Activated CD8-positive, alpha-beta memory T cell treated with anti-CD3 and anti-CD28 coated beads, Interleukin-2, amount 10 ng/mL, durations not matched to agents 7 days and 5 days (primary cell): ENCODE measurements at places on chromosomes 7 and 10. TPM values are rescaled to one million over a fixed set of nuclear protein-coding genes. Genes with fewer than 3 reads are reported as not detected.

Gene CHRM2
- not detected for total RNA-seq

Gene CDC123
- total RNA-seq, result 130 TPM

DNA sequence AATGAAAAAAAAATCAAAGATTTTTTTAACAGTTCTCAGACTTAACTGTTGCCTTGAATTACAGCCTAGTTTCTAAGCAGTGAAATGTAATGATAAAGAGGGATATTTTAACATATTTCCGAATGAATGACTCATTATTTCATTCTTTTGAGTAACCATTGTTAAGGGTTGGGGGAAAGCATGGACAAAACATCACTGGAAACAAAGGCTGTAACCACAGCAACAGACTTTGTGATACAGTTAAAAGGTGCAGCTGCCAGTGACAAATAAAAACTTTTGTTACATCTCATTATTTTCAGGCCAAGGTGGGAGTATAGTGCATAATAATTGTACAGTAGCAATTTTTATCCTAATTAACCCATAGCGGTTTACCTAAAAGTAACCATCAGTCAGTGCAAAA is 172.6 kb downstream of the LRRTM3 start:
- no peak for DNase-seq
- H3K4me1 ChIP-seq, result no peaks in the 10 kb centered on the region
- no peaks in the 10 kb centered on the region for H3K27me3 ChIP-seq
- no peak overlapping the region for H3K4me3 ChIP-seq

DNA sequence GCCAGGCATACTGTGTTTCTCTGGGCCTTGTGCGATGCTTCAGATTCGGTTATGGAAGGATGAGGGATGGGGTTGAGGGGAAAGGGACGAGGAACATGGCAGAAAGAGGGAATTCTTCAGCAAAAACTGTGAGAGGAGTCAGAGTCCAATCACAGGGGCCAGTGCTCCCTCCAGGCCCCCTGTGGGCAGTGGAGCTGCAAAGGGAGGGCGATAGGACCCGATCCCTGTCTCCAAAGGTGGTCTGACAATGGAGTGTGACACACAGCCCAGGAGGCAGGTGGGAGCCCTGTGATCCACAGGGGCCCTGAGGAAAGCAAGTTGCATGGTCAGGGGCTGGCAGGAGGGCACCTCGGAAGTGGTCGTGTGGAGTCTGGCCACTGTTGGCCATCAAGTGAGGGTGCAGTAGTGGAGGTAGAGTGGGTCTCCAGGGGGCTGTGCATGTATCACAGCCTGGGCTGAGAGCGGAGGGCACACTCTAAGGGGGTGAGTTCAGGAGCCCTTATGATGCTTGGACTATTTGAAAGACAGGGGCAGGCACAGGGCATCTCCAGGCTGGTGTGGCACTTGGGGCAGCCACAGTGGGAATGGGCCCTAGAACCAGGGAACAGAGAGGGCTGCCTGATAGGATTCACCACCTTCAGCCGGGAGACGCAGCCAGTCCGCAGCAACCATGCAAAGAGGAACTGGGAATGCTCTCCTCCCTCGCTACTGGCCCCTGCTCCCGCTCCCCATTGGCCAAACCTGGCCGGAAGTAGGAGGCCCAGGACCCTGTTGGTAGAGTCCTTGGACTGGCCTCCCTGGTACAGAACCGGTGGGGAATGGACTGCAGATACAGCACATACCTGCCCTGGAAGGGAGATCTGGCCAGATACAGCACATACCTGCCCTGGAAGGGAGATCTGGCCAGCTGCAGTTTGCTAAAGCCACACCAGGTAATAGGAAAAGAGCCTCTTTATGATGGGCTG is 115.9 kb downstream of the ADCY1 start:
- H3K27me3 ChIP-seq, result no peaks in the 10 kb centered on the region
- H3K4me1 ChIP-seq, result peaks cover 7% of the 10 kb centered on the region
- no peak overlapping the region for H3K27ac ChIP-seq
- no peaks in the 10 kb centered on the region for H3K36me3 ChIP-seq
- H3K4me3 ChIP-seq, result no peak overlapping the region

DNA sequence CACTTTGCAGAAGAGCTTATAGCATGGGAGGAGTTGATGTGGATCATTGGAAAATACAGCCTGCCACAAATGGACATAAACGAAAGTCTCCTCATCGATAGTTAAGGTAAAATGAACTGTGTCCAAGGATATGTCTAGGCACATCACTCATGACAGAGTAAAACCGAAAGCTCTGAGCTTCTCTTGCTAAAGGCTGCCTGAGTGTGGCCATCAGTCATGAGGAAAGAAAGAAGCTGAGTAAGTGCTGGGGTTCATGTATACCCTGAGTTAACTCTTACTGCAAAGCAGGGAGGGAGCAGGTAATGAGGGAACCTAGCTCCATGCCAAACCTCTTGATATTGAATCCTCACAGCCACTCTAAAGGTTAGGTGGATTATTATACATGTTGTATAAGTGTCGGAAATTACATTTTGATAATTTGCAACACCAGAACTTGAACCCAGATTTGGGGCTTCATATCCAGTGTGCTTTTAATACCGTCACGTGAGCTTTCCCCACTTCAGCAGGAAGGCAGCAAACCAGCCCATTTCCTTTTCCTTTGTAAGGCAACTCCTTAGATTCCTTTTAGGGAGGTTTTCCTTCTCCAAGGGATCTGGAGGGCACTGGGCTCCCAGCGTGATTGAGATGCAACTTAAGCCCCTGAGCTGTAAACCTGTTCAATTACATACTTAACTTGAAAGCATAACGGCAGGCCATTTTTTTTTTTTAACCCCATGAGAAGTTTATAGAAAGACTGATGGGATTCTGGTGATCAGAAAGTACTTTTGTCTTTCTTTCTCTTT is 215.0 kb downstream of the PHF14 start:
- H3K4me3 ChIP-seq, result no peak overlapping the region
- H3K27ac ChIP-seq, result no peak overlapping the region
- DNase-seq, result no peak

GRCh38 chr10:100776671-100777070 is 31.3 kb downstream of the PAX2 start:
- peaks cover 46% of the 10 kb centered on the region for H3K27me3 ChIP-seq
- H3K36me3 ChIP-seq, result no peaks in the 10 kb centered on the region
- no peak overlapping the region for H3K4me3 ChIP-seq
- H3K4me1 ChIP-seq, result no peaks in the 10 kb centered on the region
- H3K27ac ChIP-seq, result no peak overlapping the region

Gene PTPRZ1
- not detected for total RNA-seq

- DNase-seq, result no peak
- no peaks in the 10 kb centered on the region for H3K27me3 ChIP-seq
- H3K27ac ChIP-seq, result no peak overlapping the region
- H3K36me3 ChIP-seq, result no peaks in the 10 kb centered on the region
- no peaks in the 10 kb centered on the region for H3K4me1 ChIP-seq
Measured at GRCh38 chr7:29471444-29472138, 92.0 kb upstream of the PRR15 start.

DNA sequence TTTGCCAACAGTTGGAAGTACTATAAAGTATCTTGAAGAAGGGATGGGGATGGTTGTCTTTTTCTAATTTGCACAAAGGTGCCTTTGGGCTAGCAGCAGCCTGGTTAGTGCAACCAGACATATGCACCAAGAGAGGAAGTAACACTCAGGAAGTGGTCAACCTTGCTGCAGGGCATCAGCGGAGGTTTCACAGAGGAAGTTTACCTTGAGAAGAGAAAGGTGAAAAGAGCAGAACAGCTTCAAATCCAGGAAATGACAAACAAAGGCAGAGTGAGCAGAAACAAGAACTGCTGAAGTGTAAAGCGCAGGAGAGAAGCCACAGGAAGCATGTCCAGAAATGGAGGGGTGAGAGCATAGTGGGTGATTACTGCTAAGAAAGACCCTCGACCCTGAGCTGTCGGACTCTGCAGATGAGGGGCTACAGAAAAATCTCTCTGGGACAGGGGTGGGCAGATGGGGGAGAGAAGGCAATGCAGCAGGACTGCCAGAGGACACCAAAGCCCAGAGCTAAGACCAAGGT is 66.9 kb downstream of the STK17A start:
- peak; percentile 92 for DNase-seq
- peak overlapping the region; percentile 97 for H3K27ac ChIP-seq
- peaks cover 39% of the 10 kb centered on the region for H3K36me3 ChIP-seq
- peak overlapping the region; percentile 76 for H3K4me3 ChIP-seq

- no peaks in the 10 kb centered on the region for H3K27me3 ChIP-seq
- H3K27ac ChIP-seq, result no peak overlapping the region
- DNase-seq, result no peak
- no peaks in the 10 kb centered on the region for H3K4me1 ChIP-seq
- H3K4me3 ChIP-seq, result no peak overlapping the region
Measured at GRCh38 chr10:125990974-125991373, 94.6 kb downstream of the FANK1 start.

Gene PTF1A
- not detected for total RNA-seq

- H3K27me3 ChIP-seq, result peaks cover 44% of the 10 kb centered on the region
- no peaks in the 10 kb centered on the region for H3K36me3 ChIP-seq
- H3K4me1 ChIP-seq, result no peaks in the 10 kb centered on the region
- no peak overlapping the region for H3K4me3 ChIP-seq
- no peak for DNase-seq
- H3K27ac ChIP-seq, result no peak overlapping the region
Measured at GRCh38 chr7:79452495-79453265, 787 bp downstream of the MAGI2 start.

DNA sequence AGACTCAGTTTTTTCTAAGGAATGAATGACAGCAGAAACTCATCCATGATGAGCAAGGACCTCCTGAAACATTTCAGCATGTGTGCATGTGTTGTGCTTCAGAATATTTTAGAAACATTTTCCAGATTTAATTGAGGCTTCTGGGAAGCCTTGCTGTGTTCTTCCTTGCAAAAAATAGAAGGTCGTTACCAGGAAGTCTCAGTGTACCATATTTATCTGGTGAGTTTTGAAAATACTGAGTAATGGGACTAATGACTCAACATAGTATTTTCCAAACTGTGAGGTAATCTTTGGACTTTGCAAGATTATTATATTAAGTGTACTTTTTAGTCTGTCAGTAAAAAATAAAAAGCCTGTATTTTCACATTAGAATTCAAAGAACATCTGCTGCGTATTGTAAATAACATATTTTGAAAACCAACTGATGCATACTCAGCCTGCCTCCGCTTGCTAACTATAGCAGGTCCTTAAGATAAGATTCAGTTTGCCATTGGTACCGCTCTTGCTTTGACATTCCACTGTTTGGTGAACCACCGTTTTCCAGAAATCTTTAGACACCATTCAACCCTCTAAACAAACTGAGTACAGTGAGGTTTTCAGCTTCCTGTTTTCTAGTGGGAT is 739.6 kb upstream of the GALNT17 start:
- H3K27ac ChIP-seq, result no peak overlapping the region
- DNase-seq, result no peak
- no peaks in the 10 kb centered on the region for H3K4me1 ChIP-seq
- H3K36me3 ChIP-seq, result no peaks in the 10 kb centered on the region
- H3K27me3 ChIP-seq, result no peaks in the 10 kb centered on the region

Gene LRRN3
- total RNA-seq, result 82.3 TPM

Gene C1GALT1
- 45.9 TPM for total RNA-seq
